Naive thymus-derived CD8-positive, alpha-beta T cell (primary cell): ENCODE measurements at places on chromosomes 4 and X.
A peak's percentile ranks its signal among the peaks of the same experiment; 100 is the strongest.

DNA sequence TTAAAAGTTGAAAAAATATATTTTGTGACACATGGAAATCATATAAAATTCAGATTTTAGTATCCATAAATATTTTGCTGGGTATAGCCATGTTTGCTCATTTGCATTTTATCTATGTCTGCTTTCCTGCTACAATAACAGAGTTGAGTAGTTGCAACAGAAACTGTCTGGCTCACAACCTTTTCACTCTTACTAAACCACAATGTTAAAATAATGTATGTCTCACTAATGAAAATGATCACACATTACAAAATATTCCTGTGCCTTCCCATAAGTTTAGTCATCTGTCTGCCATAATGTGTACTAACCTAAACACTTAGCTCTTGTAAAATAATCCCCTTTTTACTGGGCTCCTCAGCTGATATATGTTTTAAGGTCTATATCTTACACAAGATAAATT lies 174.0 kb upstream of the PRPS2 start:
- no peak for DNase-seq

DNA sequence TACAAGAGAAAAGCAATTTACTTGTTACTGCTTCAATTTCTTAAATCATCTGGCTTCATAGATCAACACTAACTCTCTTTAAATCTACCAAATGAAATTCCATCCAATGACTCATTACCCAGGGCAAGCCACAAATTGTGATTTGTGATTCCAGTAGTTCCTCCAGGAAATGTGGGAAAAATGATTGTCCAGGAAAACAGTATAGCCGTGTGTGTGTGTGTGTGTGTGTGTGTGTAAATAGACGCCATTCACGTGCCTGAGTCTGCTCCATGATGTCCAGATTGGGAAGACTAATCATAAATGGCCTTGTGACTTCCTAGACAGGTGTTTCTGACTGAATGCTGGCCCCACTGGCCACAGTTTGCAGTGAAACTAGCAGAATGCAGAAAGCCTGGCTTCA lies 121.3 kb downstream of the HS6ST2 start:
- DNase-seq = no peak

GRCh38 chr4:6248394-6248793 lies 21.3 kb upstream of the WFS1 start:
- DNase-seq = no peak

GRCh38 chrX:93760163-93760562 lies 86.2 kb downstream of the FAM133A start:
- DNase-seq = no peak

DNA sequence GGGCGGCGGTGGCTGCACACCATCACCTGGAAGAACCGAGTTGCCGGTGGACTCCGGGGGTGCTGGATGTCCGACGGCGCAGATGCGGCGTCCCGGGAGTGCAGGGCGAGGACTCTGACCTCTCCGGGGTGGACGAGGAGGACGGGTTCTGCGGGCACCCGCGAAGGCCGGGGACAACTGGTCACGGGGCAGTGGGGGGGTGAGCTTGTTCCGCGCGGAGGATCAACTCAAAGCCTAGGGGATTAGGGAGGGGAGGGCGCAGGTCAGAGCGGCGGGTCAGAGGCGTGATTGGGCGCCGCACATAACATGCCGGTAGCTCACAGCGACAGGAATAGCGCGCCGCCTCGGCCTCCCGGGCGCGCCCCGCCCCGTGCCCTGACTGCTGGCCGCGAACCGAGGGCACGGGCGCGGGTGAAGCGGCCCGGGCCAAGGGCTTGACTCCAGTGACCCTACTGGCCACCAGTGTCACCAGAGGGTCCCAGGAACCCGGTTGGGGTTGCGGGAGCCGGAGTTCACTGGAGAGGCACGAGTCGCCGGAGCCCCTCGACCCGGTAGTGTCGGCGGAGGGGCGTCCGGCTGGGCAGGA lies at the start of gene KLHL34:
Gene KLHL34, minus strand, starts transcription at position 179 of the 586 bp plus-strand sequence. CDS start 542 bp downstream, outside the sequence.
- DNase-seq = peak; percentile 7

DNA sequence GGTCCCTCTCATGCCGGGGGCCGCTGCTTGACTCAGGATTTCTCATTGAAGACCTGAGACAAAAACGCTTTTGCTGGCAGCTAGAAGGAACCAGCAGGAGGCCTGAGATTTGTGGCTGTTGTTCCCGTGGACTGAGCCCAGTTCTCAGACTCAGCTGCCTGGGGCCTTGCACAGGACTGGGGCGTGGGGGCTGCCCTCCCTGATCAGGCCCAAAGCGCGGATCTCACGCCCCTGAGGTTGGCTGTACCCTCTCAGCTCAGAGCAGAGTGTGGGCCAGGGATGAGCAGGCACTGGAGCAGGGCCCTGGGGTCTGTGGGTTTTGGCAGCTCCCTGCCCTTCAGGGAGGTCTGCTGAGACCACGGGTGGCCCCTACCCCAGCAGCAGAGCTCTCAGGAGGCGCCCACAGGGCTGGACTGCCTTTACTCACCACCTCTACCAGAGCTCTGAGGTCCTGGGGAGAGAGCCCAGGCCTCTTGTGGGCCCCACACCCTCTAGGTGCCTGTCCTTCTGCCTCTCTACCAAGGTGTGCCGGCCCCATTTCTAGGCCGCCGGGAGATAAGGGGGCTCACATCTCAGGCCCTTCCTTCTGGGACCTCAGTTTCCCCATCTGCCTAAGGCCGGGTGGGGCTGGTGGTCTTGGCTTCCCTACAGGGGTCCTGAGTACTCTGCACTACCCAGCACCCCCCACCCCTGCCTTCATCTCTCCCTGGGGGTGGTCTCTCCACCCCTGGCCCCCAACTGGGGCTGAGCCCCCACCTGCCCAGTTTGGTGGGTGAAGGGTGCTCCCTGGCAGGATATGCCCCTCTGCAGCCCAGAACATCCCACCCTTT lies 5.6 kb downstream of the MSANTD1 start:
- DNase-seq = no peak

DNA sequence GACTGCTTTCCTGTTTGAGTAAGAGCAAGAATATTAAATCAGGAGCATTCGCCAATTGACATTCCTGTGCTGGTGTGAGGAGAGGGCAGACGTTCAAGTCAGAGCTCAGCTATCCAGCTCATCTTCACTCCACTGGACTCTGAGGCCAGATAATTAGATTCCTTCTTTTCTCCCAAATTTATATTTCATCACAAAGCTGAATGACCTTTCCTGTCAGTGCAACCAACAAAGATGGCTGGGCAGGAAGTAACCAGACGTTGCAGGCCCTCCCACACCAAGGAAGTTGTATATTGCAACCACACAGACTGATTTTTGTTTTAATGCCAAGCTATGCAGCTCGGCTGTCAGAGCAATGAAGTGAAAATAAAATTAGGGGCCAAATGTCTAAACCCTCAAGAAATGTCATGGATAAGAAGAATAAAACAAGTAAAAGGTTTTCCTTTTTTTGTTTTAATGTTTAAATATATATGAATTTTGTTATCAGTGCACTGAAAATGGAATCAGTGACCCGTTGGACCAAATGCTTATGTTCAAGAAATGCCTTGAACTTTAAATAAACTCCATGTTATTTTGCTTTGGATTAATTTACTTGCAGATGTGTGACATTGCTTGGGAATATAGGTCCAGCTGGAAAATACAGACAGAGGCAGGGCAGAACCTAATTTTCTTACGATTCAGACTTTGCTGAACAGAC lies 578.9 kb upstream of the FAT1 start:
- no peak for DNase-seq

DNA sequence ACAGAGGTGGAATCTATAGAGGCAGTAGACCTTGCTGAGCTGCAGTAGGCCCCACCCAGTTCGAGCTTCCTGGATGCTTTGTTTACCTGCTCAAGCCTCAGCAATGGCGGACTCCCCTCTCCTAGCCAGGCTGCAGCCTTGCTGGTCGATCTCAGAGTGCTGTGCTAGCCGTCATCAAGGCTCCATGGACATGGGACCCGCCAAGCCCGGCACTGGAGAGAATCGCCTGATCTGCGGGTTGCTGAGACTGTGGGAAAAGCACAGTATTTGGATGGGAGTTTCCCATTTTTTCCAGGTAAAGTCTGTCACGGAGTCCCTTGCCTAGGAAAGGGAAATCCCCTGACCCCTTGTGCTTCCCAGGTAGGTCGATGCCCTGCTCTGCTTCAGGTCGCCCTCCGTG lies 124.8 kb upstream of the KLF8 start:
- DNase-seq = no peak

GRCh38 chr4:99076292-99076976 lies 12.2 kb downstream of the ADH5 start:
- DNase-seq = no peak

GRCh38 chr4:41644288-41644914 lies 104.1 kb downstream of the PHOX2B start:
- DNase-seq = no peak

GRCh38 chr4:184335520-184335919 lies 117.8 kb upstream of the ENPP6 start:
- DNase-seq = no peak

- DNase-seq = no peak
These were observed 88.1 kb downstream of the CAMK2D start for GRCh38 chr4:113673450-113673849.

DNA sequence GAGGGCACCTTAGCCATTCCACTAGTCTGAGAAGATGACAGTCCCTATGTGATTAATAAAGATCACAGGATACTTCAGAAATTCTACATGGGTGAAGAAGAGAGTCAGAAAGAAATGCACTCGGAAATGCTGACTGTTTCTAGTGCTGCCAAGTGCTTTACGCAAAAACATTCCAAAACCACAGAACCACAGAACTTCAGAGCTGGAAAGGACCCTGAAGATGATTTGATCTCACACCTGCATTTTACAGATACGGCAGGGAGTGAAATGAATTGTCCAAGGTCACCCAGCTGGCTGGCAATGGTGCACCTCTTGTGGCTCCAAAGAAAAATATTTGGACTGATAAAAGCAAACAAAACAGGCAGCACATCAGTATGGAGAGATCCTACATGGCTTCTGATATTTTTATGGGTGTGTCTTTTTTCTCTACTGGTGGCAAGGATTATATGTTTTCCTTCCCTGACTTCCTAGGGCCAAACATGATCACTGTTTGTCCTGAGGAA lies 115.9 kb downstream of the MAML3 start:
- DNase-seq = no peak

- no peak for DNase-seq
These were observed 32.5 kb upstream of the PAQR3 start for GRCh38 chr4:78971776-78972175.
